ENCODE measurements at places on chromosomes 5 and 9.

DNA sequence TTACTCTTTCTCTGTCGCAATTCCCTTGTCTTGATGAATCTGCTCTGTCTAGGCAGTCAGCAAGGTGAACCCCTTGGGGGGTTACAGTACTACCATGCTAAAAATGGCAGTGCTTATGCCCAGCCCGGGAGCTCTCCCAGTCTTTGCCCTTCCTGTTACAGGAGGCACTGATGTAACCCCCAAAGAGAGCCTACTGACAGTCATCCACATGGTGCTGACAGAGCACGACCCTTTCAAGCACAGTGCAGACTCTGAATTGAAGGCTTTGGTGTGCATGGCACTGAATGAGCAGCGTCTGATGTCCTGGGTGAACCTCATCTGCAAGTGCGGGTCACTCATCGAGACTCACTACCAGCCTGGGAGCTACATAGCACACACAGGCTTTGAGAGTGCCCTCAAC lies 34.5 kb upstream of the SLC36A2 start:
- no peak for DNase-seq

DNA sequence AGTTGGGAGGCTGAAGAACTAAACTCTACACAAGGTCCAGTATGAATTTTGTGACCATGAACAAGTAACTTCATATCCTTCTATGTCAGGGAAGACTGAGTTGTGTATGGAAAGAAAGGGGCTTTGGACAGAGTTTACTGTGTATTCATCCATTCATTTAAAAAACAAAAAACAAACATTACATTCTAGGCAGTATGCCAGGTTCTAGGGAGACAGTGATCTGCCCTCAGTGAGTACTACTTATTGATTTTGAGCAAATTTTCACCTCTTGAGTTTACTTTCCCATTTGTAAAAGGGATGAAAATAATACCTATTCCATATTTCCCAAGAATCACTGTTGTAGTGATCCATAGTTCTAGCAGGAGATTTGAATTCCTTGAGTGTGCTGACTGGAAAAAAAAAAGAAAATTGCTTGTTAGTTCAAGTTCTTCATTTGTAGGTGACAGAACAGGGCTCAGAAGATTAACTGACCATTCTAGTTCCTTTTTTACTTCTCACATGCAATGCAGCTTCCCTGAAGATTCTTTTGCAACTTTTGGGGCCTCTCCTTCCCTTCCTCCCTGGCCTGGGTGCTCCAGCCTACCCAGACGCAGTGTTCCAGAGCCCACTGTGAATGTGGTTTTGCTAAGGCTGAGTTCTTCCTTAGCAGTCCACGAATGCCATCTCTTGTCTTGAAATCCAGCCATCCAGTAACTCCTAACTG lies 2.6 kb upstream of the GAPVD1 start:
- no peak for DNase-seq

- peak; percentile 31 for DNase-seq
These were observed 83.5 kb upstream of the MINAR2 start for GRCh38 chr5:129664336-129664937.

- no peak for DNase-seq
These were observed 131.7 kb downstream of the SUSD1 start for GRCh38 chr9:112043423-112043822.

- no peak for DNase-seq
These were observed 362.9 kb downstream of the ARRDC3 start for GRCh38 chr5:91020065-91020800.

GRCh38 chr9:82538634-82539033 lies 524.3 kb downstream of the RASEF start:
- DNase-seq: no peak

Data from HEK293T (cell line).